AG09309 (cell line): ENCODE measurements at places on chromosomes 2 and 18.
A peak's percentile ranks its signal among the peaks of the same experiment; 100 is the strongest.

GRCh38 chr2:38256610-38257009, 120.5 kb downstream of the ATL2 start:
- DNase-seq, result no peak

- DNase-seq, result no peak
Measured at GRCh38 chr2:45014016-45014702, 4.9 kb upstream of the SIX2 start.

GRCh38 chr2:193818801-193819499, 1624.2 kb upstream of the TMEFF2 start:
- DNase-seq, result no peak

DNA sequence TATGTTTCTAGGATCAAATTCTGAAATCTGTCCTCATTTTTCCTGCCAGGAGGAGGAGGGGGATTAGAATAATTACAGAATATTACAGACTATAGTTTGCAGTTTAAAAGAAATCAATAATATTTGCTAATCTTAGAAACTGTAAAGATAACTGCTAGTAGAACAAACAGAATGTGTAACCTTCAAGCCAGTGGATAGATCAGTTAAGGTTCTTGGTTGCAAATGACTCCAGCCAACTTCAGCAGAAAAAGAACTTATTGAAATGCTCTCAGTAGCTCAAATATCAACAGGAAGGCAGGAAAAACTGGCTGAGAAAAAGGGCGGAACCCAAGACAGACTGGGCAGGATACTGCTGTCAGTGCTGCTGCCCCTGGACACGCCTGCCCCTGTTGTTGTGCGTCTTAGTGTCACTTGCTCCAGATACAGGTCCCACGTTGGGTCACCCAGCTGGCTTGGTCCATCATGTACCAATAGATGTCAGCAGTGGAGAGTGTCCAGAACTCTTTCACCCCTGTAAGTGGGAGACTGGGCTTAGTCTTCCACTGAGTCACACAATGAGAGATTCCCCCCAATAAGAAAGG, 10.2 kb downstream of the NMUR1 start:
- DNase-seq, result no peak

DNA sequence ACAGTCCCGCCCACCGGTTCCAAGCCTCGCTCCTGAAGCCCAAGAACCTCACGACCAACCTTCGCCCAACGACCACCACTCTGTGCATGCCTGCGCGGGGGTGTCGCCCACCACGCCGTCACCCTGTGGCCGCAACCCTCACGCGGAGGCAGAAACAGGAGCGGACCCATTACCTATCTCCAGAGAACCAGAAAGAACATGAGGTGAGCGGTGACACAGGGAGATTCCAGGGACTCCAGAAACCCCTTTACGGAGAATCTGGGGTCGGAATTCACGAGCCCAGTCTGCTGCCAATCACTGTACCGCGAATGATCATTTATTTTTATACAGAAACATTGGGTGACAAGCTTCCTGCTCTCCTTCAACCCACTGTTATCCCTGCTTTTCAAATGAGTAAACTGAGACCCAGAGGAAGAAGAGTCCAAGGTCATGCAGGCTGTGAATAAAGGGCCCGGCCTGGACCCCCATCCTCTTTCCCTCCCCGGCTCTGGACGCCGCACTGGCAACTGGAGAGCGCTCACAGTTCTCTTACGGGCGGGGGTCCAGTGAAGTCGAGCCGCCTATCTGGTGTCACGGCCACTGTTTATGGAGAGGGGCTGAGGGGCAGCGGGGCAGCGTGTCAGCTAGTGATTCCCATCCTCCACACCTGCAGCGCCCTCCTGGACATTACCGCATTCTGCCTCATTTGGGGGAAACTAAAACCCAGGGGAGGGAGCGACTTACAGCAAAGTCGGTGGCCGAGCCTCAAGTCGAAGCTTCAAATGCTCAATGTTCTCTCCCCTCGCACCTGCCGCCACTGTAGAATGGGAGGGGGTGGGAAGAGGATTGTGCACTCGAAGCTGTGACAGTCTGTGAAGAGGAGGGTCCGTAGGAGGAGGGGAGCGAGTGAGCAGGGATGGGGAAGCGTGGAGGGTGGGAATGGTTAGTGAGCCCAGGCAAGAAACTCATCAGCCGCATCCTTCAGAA, 723 bp upstream of the SLC30A3 start:
- no peak for DNase-seq

GRCh38 chr2:16653083-16653375, 12.6 kb downstream of the CYRIA start:
- no peak for DNase-seq

DNA sequence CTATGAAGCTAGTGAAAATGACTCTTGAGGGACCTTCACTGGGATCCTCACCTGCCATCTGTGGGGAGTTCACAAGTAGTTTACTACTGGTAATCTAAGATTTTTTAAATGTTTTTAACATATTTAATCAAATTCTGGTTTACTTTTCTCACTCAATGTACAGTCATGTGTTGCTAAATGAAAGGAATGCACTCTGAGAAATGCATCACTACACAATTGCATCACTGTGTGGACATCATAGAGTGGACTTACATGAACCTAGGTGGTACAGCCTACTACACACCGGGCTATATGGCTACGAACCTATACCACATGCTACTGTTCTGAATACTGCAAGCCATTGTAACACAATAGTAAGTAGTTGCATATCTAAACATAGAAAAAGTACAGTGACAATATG, 528.0 kb downstream of the BCL11A start:
- DNase-seq, result no peak

GRCh38 chr2:222127660-222128059, 171.1 kb downstream of the PAX3 start:
- DNase-seq, result no peak

- DNase-seq, result no peak
Measured at GRCh38 chr18:77203071-77203470, 46.6 kb upstream of the GALR1 start.

DNA sequence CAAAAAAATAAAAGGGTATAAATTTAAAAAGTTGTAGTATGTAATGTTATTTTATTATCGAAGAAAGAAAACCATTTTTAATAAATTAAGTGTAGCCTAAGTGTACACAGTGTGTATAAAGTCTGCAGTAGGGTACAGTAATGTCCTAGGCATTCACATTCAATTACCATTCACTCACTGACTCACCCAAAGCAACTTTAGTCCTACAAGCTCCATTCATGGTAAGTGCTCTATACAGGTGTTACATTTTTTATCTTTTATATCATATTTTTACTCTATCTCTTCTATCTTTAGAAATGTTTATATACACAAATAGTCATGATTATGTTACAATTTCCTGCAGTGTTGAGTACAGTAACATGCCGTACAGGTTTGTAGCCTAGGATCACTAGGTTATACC, 59.5 kb downstream of the RABL2A start:
- DNase-seq, result no peak

GRCh38 chr2:207338220-207338607, 172.5 kb upstream of the KLF7 start:
- DNase-seq, result no peak

- DNase-seq, result no peak
Measured at GRCh38 chr2:19843992-19844515, 57.7 kb downstream of the TTC32 start.

DNA sequence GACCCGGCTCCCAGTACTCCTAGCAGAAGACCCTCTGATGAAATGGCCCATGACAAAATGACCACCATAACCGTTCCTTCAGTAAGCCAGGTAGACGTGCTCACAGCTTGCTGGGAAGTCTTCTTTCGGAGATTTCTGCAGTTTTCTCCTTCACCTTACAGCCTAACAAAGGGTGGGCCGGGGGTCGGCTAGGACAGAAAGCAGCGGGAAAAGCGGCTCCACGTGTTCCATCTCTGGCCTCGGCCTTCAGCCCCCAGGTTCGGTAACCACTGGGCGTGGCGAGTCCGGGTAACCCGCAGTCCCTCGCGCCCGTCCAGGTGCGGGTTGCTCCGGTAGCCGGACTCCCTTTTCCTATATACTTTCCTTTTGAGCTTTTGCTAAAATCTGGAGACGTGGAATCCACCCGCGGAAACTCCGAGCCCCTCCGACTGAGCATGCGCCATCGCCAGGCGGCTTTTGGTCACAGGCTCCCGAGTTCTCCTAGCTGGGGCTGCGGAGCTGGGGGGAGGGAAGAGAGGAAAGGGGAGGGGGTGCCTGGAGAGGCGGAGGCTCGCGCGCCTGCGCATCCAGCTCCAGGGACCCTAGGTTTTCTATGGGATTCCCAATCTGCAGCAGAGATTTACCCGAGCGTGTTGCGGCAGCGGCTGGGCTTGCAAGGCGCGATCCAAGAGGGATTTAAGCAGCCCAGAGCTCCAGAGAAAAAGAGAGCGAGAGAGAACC, at the start of gene VSNL1:
Gene VSNL1 (plus strand): TSS at position 604 of the 720 bp plus-strand sequence. CDS start 51,379 bp downstream, outside the sequence.
- DNase-seq, result no peak

GRCh38 chr2:43268066-43268953, 41.9 kb upstream of the ZFP36L2 start:
- DNase-seq, result no peak

DNA sequence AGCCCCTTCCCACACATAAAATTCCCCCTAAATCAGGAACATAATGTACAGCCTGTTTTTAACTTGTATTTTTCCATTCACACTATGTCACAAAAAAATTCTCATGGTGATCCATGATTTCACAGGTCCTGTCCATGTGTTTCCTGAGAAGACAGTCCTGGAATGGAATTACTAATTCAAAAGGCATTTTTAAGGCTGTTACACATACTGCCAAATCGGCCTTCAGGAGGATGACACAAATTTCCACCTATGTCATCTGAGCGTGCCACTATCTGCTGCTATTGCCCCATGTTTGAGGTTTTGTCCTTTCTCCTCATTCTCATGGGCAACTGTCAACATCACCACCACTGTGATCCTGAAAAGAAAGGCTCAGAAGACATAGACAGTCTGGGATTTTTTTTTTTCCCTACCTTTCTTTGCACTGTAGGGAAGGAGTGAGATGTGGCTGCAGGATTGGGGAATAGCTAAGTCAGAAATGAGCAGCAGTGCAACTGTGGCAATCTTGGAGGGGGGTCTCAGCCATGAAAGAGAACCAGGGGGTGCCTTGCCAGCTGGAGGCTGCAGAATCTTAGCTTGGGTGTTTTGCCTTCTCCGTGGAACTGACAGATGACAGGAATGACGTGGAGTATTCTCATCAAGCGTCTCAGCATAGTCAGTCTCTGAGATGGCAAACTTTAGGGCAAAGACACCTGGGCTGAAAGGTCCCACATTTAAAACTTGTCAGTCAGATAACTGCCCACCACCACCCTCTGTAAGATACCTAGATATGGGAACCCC, 73.4 kb downstream of the MARCHF4 start:
- peak; percentile 78 for DNase-seq

- no peak for DNase-seq
Measured at GRCh38 chr2:230751062-230751461, 38.4 kb downstream of the CAB39 start.

DNA sequence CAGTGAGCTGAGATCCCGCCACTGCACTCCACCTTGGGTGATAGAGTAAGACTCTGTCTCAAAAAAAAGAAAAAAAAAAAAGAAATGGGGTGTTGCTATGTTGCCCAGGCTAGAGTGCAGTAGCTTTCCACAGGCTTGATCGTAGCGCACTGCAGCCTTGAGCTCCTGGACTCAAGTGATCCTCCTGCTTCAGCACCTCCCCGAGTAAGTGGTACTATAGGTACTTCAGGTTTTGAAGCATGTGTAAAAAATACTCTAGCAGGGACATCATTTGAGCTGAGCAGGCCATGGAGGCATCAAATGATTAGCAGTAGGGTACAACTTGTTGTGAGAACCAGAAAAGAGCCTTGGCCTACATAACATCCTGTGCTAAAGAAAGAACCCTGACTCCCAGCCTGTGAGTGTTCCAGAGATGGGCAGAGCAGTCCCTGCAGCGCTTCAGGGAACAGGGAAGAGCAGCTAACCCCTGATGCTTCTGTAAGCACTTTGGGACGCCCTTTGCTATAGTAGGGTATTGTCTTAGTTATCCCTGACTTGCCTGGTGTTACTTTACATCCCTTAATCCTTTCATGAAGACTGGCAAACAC, 119.1 kb downstream of the NEDD4L start:
- no peak for DNase-seq

DNA sequence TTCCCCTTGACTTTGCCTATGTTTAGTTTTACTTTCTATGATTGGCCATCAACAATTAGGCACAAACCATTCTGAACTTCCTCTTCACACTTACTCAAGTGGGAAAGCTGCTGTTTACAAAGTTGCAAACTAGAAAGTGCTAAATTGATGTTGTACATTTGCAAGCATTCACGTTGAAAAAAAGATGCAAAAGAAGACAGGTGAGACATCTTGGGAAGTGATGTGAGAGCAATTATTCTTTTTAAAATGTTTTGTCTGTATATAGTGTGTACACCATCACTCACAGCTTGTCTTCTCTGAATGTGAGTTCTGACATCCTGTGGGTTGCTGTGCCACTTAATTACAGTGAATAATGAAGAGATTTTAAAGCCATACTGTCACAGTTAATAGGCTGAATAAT, 874.1 kb upstream of the LRATD1 start:
- no peak for DNase-seq

DNA sequence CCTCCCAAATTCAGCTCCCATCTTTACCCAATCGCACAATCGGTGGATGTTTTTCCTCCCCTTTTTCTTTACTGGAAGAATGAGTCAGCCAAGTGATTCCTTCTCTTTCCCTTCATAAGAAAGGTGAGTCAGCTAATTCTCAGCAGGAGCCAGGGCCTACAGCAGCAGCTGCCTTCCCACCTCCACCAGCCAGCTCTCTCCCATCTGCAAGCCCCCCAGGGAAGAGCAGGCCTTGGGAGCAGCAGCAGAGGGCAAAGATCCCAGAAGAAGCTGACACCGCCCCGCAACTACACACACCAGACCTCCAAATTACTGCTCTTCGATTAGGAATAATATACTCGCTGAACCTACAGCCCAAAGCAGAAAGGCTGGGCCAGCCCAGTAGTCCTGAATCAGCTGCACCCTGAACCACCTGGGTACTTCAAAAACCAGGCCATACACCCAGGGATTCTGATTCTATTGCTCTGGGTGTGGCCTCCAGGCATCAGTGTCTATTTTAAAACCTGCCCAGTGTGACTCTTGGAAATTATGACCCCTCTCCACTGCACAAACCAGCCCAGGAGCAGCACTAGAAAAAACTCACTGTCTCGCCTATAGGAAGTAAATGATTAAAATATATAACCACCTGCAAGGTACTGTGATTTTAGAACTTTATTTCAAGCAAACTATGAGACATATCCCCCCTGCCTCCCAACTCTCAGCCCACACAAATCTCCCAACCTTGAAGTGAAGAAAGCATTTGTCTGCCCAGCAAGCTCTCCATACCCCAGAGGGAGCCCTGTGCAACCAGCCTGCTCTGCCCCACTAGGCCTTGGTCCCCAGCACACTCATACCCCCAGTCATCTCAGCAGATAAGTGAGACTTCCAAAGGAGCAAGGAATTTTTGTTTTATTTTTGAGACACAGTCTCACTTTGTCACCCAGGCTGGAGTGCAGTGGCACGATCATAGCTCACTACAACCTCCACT, 7.3 kb downstream of the SFXN5 start:
- peak; percentile 46 for DNase-seq

GRCh38 chr2:188601391-188601790, 309.7 kb downstream of the GULP1 start:
- no peak for DNase-seq

GRCh38 chr2:147641651-147642050, 203.2 kb upstream of the ACVR2A start:
- DNase-seq, result no peak

GRCh38 chr2:237739101-237739500, 59.5 kb upstream of the RBM44 start:
- no peak for DNase-seq

- no peak for DNase-seq
Measured at GRCh38 chr2:101433465-101433864, 41.4 kb downstream of the RFX8 start.
